Spinal cord (tissue), 10 donors: ENCODE measurements at places on chromosomes 2 and 18.

GRCh38 chr2:218780046-218780445 is 1.9 kb upstream of the CYP27A1 start:
- DNase-seq, result no peak

DNA sequence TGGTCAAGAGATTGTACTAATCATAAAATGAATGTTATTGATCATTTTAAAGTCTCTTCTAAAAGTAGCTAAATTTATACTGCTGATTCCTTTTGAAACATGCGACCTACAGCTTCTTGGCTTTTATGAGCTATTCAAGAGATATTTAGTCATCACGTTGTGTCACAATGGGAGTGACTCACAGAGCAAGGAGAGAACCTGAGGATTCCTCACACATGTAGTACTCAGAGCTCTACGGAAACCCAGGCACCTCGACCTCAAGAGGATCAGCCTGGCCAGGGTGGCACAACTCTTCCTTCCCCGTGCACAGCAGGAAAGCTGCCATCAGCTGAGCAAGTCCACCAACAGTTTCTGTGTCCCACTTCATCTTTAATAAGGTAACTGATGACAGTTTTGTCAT is at the start of gene DHRS9:
DHRS9 (plus strand) TSS at position 223 of the 400 bp plus-strand sequence. CDS start 12,019 bp downstream, outside the sequence.
- no peak for DNase-seq

DNA sequence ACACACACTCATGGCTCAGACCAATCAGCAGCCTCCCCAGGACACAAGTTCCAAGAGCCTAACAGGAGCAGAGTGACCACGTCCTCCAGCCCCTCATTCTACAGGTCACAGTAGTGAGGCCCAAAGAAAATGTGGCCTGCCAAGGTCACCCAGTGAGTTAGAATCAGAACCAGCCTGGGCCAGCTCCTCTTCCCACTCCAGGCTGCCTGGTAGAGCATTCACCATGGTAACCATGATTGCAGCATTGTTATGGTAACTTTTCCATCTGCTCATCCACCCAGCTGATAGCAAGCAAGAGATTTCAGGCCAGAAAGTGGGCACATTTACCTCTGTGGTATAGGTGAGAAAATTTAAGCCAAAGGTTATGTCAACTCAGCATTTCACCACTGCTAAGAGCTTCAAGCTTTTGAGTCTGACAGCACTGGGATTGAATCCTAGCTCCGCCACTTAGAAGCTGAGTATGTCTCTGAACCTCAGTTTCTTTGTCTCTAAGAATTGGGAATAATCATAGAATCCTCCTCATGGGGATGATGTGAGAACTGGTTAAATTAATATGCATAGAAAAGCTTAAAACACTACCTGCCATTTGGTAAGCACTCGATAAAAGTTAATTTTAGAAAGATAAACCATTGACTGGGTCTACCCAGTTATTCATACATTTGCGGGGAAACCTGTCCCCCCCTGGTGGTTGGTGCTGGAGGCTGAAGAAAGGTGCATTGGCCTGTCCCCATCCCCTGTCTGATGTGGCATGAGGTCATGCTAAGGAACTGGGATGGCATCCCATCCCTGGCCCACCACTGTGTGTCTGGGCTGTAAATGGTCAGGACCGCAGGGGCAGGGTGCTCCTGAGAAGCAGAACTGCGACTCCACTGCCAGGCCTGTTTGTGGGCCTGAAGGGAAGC is 181.5 kb downstream of the KLHL29 start:
- no peak for DNase-seq

DNA sequence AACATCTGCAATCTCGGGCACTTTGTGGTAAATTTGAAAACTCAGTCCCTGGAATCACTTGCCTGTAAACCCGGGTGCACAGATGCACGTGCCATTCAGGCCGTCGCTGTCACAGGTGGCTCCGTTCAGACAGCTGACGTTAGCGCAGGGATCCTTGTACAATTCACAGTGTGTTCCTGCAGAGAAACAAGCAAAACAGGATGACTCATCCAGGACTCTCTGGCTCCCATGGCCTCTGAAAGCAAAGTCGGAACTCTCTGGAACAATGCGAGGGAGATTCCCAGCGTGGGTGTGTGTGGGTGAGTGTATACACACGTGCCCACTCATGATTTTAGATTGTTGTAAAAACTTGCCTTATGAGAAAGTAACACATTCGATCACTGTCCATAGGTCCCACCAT is 136.1 kb upstream of the PID1 start:
- no peak for DNase-seq

DNA sequence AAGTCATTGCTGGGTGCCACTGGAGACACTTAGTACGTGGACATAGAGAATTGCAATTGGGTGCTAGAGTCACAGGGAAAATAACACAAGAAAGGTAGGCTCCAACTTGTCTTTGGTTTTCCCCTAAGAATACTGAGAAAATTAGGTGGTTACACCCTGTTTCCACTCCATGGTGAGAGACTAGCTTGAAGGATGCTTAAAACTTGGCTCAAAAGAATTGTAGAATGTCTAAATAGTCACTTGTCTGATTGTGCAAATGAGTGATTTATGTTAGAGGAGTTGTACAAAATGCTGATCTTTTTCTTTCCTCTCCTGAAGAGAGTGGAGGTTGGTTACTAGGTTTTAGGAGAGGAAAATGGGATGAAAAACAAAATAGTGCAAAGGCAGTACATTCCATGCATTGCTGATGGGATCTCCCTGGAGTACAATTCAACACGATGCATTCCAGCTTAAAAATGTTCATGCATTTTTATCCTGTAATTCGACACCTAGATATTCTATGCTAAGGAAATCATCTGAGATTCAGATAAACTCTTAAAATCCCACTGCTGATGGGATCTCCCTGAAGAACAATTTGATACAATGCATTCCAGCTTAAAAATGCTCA is 2.2 kb upstream of the SERPINB12 start:
- DNase-seq, result no peak

DNA sequence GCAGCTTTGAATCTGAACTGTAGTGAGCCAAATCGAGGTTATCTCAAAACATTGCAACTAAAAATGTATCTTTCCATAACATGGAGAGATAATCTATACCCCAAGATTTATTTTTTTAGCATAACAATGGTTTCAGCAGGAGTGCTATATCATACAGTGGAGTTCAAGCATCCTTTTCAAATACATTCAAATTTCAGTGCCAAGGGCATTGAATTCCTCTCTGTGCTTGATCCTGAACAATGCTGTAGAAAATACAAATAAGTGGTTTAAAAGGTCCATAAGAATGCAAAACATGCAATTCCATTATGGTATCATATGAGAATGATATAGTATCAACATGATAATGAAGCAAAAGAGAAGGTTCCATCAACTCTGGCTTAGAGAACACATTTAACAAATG is 201.7 kb downstream of the TXNL1 start:
- DNase-seq, result no peak

- DNase-seq, result no peak
Measured at GRCh38 chr2:102999958-103000357, 238.1 kb downstream of the TMEM182 start.

GRCh38 chr2:191601060-191601459 is 76.9 kb upstream of the NABP1 start:
- DNase-seq, result no peak

- no peak for DNase-seq
Measured at GRCh38 chr2:129711816-129712675, 267.4 kb upstream of the RAB6C start.

DNA sequence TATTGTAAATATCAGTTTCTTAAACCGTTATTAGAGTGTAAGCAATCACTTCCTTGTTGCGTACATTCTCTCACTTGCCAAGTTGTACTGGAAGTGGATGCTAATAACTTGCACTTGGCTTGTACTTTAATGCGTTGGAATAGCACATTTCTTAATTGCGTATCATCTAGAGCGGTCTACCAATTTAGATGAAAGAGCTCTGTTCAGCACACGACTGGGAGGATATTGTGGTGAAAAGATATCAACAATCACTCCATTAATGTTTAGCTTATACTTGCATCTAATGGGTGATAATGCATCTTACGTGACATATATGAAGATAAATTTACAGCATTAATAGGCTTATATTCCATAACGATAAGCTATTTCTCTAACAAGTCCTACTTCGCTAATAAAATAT is 11.7 kb upstream of the TMEFF2 start:
- no peak for DNase-seq

DNA sequence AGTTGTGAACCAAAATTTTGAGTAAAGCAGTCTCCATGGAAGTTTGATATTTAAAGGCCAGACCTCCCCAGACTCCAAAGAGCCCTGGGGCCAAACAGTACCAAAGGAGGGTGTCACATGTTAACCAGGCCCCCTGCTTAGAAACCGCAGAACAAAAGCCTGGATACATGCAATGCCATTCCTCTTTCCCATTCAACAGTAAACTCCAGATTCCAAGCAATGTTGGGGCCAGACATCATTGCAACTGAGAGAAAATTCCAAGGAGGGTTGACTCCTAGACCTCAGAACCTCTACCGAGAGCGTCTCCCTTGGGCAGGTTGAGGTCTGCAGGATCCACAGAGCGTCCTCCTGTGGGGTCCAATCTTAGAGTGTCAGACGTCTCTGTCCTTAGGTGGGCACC is 404.4 kb upstream of the SYT4 start:
- no peak for DNase-seq

- no peak for DNase-seq
Measured at GRCh38 chr18:36814994-36815393, 13.8 kb downstream of the TPGS2 start.

DNA sequence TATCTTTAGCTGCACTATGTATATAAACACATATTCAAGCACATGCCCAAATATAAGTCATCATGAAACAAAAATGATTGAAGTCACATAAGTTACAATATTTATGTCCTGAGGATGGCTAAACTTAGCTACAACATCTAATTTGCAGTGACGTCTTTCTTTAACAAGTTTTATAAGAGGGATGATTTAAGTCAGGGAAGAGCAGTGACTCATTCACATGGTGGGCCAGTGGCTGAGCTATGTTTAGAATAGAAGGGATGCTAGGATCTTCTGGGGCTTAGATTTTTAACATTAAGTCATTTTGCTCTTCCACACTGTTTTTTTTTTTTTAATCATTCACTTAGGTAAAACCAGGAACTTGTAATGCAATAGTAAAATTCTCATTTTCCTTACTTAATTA is 22.3 kb downstream of the ADCYAP1 start:
- no peak for DNase-seq

GRCh38 chr2:136206613-136207012 is 88.7 kb upstream of the CXCR4 start:
- peak; percentile 32 for DNase-seq

GRCh38 chr18:44579028-44579702 is 101.5 kb upstream of the SETBP1 start:
- no peak for DNase-seq

DNA sequence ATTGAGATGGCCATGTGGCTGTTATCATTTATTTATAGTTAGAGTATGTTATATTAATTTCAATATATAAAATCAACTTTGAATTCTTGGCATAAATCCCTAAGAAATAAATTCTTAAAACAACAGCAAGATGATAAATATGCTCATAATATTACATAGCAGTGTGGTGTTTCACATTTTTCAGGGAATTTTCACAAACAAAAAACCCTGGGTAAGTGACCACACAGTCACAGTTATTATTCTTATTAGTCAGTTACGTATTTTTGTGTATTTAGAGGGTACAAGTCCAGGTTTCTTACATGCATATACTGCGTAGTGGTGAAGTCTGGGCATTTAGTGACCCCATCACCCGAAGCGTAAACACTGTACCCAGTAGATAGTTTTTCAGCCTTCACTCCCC is 289.5 kb upstream of the REV1 start:
- no peak for DNase-seq

DNA sequence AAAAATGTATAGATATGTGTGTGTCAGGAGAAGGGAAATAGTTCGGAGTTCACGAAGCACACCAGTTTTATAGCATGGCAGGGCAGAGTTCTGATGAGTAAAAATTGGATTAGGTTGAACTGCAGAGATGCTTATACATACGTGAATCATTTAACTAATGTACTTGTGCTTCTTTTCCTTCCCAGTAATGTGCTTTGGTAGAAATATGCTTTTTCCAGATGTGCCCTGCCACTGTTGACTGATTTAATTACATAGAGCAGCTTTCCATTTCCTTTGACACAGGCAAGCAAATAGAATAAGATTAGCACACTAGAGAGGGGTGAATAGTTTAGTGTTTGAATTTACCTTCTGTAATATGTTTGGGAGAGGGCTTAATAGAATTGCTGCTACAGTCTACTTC is 28.9 kb upstream of the ARMC9 start:
- no peak for DNase-seq

DNA sequence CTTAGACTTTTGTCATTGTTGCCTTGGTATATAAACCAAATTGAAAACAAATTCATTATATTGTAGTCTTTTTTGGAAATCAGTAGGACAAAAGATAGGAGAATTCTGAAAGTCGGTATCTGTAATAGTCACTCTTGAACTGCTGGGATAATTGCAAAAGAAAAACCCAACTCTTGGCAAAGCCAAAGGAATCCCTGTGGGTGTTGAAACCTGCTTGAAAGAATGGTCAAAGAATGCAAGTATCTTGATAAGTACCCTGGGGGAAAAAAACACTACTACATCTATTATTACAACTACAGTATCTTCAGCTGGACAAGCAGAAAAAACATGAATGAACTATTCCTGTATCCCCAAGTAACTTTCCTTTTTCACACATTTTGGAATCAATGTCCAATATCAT is 7.3 kb upstream of the FAM237A start:
- no peak for DNase-seq

DNA sequence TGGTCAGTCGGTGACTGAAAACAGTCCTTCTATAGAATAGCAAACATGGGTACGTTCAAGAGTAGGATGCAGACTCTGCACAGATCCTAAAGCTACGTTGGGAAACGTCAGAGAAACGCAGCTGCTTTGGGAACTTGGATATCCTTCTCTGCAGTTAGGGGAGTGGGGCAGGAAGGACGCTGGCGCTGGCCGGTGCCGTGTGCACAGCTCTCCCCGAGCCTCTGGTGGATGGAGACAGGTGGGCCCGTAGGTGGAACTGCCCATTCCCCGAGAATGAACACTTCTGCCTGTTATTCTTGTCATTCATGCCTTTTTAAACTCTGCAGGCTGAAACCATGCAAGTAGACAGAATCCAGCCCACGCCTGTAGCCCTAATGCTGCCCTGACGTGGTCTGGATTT is 91.7 kb upstream of the MBOAT2 start:
- DNase-seq, result no peak

DNA sequence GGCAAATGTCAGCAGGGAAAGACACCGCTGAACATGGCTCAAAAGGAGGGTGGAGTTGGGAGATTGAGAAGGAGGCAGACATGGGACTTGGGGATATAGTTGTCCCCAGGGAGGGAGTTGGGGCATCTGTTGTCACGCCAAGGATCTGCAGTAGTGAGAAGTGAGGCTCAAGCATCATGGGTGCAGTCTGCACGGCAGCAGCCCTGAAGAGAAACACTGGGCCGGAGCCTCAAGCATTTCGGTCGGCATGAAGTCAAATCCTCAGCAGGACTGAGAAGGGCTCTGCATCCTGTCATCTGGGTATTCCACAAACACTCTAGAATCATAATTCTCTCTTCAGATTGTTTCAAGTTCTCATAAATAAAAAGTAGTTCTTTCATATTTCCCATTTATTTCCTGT is 132.7 kb upstream of the DAPL1 start:
- DNase-seq, result no peak
